ENCODE measurements at places on chromosomes 5 and 9. TPM values are rescaled to one million over a fixed set of nuclear protein-coding genes. Genes with fewer than 3 reads are reported as not detected.

DNA sequence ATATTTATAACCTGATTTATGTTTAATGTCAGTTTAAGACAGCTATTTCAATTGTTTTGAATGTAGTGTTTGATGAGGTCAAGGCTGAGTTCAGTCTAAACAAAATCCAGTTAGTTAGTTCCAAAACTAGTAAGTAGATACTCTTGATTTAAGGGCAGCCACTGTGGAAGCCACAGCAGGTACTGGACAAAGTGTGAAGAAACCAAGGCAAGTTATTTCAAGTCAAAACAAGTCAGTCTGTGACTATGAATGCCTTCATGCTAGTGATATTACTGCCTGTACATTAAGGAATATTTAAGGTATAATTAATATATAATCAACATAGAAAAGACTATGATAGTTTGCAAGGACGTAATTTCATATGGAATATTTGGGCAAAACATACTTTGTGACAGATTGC lies 362.3 kb downstream of the DMRTA1 start:
- no peak for DNase-seq

- DNase-seq = no peak
Measured at GRCh38 chr5:160371294-160371693, 868 bp upstream of the C1QTNF2 start.

- no peak for DNase-seq
Measured at GRCh38 chr9:123315635-123316034, 40.4 kb upstream of the CRB2 start.

- DNase-seq = no peak
Measured at GRCh38 chr9:79250806-79251205, 321.0 kb upstream of the TLE4 start.

- no peak for DNase-seq
Measured at GRCh38 chr5:124948062-124948753, 201.8 kb upstream of the ZNF608 start.

The SLIT3 gene
- total RNA-seq = 0.10 TPM
